ENCODE measurements at places on chromosomes 5 and 9.

GRCh38 chr9:83204047-83204446 is 141.1 kb upstream of the RASEF start:
- DNase-seq, result no peak

- no peak for DNase-seq
Measured at GRCh38 chr9:33244137-33244784, 4.3 kb downstream of the SPINK4 start.

- peak; percentile 74 for DNase-seq
Measured at GRCh38 chr9:136551401-136552116, 5.7 kb upstream of the NOTCH1 start.

DNA sequence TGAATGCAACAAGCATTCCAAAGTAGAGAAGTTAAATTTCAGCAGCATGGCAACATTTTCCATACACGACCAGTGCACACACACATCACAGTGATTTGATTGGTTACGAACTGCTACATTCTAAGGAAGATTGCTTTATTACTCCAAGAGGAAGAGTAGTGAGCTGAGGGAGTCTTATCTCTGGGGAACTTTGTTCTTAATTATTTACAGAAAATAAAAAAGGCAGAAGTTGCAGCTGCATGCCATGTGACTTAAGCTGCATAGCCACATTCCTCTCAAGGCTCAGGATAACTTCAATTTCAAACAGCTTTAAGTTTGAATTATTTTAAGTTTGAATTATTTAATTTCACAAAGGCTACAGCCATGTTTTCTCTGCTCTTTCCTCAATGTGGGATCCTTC is 71.6 kb upstream of the HSPB3 start:
- DNase-seq, result no peak

DNA sequence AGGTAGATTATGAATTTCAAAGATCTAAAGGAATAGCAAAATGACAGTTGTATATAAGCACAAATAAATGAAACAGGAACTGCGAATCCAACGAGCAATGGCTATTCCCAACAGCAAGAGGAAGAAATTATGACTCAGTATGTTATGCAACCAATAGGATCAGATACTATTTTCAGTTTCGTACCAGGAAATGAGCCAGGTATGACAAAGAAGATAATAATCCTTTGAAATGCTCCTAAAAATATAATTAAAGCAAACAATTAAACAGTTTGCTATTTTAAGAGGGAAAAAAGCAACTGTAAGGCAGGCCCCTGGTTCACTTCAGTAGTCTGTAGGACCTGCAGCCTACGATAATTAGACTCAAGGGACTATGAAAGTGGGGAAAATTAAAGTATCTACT is 58.9 kb downstream of the AUH start:
- DNase-seq, result peak; percentile 81

GRCh38 chr9:104463864-104464263 is 40.2 kb upstream of the OR13F1 start:
- DNase-seq, result no peak

DNA sequence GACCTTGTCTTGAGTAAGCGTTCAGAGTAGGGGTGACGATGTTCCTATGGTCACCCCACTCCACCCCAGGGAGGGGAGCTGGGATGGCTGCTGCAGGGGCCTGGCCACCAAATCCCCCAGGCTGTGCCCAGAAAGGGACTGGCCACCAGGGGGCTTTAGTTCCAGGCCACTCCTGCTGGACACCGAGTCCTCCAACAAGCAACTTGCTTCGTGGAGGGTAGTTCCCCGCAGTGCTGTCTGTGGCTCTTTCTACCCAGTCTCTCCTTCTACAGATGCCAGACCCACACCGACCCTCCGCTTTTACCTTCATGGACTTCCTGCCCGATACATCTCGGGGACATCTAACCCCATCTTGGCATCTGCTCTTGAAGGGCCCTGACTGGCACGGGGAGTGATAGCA is 35.7 kb upstream of the GABRP start:
- DNase-seq, result peak; percentile 7

DNA sequence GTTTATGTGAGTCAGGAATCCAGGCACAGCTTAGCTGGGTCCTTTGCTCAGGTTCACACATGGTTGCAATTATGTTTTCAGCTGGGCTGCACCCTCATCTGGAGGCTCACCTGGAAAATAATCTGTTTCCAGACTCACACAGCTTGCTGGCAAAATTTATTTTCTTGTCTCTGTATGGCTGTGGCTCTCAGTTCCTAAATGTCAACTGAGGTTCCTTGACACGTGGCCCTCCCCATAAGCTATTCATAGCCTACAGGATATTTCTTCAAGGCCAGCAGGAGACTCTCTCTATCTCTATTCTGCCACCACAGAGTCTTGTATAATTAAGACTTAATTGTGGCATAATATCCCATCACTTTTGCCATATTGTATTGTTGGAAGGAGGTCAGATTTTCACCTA is 732.0 kb downstream of the CDH18 start:
- DNase-seq, result no peak

DNA sequence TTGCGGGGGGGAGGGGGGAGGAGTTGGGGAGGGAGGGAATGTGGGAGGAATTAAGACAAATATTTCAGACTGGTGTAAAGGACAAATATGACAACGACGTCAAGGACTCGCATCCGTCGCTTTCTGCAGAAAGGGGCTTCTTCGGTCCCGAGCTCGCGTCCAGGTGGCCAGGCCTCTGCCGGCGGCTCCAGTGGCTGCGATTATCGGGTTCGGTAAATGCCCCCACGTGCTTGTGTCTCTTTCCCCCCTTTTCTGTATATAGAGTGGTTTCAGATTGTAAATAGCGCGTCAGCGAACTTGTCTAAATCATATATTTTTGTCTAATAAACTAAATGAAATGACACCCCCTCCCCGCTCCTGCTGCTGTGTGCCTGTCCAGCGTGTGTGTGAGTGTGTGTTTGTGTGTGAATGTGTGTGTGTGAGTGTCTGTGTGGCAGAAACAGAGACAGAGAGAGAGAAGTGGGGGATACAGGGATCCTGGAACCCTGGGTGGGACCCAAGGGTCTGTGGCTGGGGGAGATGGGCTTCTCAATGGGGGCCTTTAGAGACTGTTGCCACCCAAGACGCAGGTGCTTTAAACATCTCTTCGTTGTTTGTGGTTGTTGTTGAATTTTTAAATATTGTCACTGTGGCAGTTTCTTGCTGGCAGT is 5.6 kb downstream of the IRX1 start:
- no peak for DNase-seq

- no peak for DNase-seq
Measured at GRCh38 chr5:155969537-155969936, 357.4 kb upstream of the SGCD start.

DNA sequence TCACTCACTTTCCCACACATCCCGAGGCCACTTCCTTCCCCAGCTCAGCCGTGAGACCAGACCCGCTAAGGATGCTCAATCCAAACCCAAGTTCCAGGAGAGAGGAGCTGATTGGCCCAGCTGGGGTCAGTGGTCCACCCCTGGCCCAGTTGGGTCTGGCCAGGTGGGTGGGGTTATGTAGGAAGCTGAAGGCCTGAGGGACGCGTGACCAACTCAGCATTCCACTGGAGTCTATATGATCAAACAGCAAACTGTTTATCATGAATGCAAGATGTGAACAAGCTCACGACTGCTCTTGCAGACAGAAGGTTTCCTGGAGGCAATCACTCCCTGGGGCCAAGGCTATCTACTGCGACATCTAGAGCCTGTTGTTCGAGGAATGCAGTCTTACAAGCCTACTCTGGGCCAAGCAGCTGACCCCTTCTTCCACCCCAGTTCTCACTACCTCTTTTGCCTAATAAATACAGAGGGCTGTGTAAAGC is 4.9 kb upstream of the RAPGEF1 start:
- no peak for DNase-seq

GRCh38 chr5:10902145-10902544 is 141.1 kb upstream of the DAP start:
- DNase-seq, result peak; percentile 36

DNA sequence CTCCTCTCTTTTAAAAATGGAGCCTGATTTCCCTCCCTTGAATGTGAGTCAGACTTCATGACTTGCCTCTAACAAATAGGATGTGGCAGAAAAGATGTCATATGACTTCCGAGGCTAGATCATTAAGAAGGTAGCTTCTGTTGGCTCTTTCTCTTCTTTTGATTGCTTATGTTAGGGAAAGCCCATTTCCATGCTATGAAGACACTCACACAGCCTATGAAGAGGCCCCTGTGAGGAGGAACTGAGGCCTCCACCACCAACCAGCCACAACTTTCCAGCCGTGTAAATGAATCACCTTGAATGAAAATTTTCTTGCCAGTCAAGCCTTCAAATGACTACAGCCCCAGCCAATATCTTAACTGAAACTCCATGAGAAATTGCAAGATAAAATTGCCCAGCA is 413.4 kb downstream of the TMEM38B start:
- no peak for DNase-seq

DNA sequence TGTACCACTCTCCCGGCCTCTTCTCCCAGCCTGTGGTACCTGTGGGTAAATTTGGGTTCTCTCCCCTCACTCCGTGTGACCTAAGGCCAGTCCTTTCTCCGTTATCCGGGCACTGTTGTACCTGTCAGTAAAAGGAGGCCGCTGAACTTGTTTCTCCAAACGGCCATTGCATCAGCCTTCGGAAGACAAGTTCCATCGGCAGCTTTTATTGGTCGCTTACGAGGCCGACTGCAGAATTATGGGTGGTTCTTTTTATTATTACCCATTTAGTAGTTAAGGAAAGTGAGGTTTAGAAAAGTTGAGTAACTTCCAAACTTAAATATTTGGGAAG is 558 bp downstream of the GRPEL2 start:
- DNase-seq, result peak; percentile 29

- peak; percentile 40 for DNase-seq
Measured at GRCh38 chr5:120096413-120096812, 367.7 kb upstream of the PRR16 start.
